ENCODE measurements at places on chromosomes 6 and 20.

DNA sequence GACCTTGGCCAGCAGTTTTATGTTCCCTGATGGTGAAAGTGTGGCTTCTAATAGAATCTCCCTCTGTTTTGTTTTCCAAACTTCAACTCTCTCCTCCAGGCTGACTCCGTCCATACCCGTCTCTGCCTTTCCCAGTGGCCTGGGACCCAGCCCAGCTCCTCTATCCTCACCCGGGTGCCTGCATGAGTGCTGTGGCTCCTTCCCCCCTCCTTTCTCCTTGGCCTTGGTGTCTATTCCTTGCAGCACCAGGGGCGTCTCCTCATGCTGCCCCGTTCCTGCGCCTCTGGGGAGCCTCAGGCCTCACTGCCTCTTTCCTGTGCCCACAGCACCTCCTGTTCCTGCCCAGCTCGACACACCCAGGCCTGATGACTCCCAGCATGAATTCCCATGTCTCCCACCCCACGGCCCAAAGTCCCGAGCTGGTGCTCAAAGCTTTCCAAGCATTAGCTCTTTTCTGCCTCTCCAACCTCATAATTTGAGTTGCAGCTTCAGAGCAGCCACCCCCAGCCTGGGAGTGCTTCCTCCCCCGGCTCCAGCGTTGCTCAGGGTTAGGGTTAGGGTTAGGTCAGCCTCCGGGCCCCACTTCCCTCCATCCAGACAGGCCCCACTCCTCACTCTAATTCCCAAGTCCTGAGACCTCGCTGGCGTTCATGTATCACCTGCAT lies 56.3 kb upstream of the AFDN start:
- no peak for DNase-seq

DNA sequence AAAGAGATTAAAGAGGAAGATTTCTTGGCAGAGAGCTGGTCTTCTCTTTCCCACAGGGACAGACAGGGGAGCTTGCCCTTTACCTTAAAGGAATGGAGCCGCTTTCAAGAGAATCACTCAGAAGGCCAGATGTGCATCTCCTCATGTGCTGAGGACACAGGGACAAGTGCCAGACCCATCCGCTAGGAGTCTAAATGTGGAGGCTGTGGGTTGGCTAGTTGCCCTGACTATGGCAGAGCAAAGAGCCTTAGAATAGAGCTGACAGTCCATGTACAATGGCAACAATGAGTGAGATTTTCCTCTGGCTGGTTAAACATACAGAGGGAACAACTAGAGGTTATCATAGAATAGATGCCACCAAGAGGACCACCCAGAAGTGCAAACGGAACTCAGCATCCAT lies 7.3 kb upstream of the DOK5 start:
- DNase-seq = no peak

GRCh38 chr6:23529902-23530301 lies 596.1 kb upstream of the NRSN1 start:
- DNase-seq = no peak

DNA sequence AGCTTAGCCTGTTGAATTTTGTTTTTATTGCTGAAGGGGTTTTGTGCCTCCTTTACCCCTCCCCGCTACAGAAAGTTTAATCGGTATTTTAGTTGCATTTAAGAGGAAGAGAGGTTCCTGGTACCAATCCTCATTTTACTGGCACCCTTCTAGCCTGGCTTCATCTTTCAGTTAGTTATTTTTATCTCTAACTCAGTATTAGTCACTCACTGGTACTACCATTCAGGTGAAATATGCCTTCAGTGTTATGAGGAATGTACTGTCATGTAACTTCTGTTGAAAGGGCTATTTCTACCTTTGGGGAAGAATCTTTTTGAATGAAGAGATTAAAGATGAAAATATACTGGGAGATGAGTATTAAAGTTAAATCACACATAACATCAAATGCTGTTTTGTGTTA lies 211.8 kb downstream of the CDKAL1 start:
- no peak for DNase-seq

DNA sequence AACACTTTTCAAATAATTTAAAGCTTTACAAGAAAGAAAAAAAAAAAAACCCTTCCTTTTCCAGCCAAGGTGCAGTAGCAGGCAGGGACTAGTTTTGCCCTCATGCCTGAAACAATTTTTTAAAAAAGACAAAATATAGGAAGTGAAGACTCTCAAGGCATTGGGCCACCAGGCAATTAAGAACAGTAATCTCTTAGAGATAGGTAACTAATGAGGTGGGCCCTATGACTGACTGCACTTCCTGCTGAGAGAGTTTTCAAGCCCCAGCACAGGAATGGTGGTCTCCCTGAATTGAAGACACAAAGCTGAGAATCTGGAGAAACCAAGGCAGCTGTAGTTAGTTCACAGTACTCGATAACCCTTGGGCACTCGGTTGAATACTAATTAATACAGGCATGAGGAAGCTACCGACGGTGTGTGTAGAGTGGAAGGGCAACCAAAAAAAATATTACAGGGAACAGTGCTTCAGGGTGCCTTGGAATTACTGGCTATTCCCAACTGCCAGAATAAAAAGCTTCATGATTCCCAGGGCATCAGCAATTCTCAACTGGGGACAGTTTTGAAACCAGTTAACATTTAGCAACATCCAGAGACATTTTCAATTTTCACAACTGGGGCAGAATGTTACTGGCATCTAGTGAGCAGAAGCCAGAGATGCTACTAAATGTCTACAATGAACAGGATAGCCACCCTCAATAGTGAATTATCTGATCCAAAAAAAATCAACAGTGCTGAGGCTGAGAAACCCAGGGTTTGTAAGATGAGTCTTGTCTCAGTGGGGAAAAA lies 36.0 kb upstream of the PLN start:
- DNase-seq = no peak

- no peak for DNase-seq
Measured at GRCh38 chr20:50872560-50873425, 58.4 kb downstream of the ADNP start.

All from activated CD4-positive, alpha-beta T cell treated with anti-CD3 and anti-CD28 coated beads, Interleukin-2, amount 50 U/mL, for 48 hours (primary cell).